Activated CD8-positive, alpha-beta T cell treated with anti-CD3 and anti-CD28 coated beads for 36 hours (primary cell): ENCODE measurements at places on chromosomes 7 and 10.

GRCh38 chr10:121594076-121594475 lies 4.2 kb downstream of the FGFR2 start:
- DNase-seq = no peak

DNA sequence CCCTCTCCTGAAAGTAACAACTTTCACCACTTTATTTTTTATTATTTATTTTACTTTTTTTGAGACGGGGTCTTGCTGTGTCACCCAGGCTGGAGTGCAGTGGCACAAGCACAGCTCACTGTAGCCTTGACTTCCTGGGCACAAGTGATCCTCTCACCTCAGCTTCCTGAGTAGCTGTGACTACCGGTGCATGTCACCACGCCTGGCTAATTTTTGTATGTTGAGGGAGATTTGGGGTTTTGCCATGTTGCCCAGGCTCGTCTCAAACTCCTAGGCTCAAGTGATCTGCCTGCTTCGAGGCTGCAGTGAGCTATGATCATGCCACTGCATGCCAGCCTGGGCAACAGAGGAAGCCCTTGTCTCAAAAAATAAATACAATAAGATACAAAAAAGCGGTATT lies 14.9 kb upstream of the SLIT1 start:
- DNase-seq = no peak

- DNase-seq = no peak
Observed at GRCh38 chr7:122038134-122038533, 105.9 kb downstream of the AASS start.

- no peak for DNase-seq
Observed at GRCh38 chr10:89789188-89789877, 87.9 kb downstream of the KIF20B start.

GRCh38 chr7:22127835-22128527 lies 182.3 kb upstream of the CDCA7L start:
- no peak for DNase-seq

GRCh38 chr7:46484906-46485305 lies 563.8 kb upstream of the IGFBP3 start:
- no peak for DNase-seq

GRCh38 chr10:6082496-6083395 lies 6.1 kb upstream of the RBM17 start:
- DNase-seq = no peak

- DNase-seq = no peak
Observed at GRCh38 chr7:24707988-24708615, 49.2 kb downstream of the GSDME start.

DNA sequence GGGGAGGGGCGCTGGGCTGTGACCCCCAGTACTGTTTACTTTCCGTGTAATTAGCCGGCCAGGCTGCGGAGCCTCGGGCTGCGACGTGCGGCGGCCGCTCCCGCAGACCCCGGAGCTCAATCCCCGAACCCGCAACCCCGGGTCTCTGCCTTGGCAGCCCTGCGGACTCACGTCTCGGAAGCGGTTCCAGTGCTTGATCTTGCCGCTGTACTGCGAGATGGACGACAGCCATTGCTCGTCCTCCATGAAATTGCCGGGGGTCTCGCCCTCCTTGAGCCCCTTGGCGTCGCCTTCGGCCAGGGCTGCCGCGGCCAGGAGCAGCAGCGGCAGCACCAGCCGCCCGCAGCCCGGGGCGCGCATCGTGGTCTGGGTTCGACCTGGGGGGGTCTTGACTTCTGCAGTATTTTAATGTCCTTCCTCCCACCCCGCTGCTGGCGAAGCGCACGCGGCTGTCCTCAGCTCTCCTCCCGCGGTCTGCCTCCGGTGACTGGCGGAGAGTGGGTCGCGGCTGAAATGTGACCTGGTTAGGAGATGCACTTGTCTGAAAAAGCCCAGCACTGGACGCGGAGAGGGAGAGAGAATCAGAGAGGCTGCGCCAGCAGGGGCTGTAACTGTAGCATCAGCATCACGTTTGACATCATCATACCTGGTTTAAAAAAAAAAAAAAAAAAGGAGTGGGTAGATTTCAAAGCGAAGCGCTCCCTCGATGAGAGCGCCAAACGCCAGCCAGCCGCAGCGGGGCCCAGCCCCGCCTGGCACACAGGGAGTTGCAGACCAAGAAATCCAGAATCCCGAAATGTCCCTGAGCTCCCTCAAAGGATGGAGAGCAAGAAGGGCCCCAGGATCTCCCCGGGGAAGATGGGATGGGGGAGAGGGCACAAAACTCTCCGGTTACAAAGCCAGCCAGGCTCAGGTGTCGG lies at the start of gene SPOCK2:
TSS of gene SPOCK2 (minus strand) at position 583 of the 920 bp plus-strand sequence. CDS start at position 360, 223 bp downstream.
- DNase-seq = peak; percentile 80

- DNase-seq = no peak
Observed at GRCh38 chr10:50381642-50382041, 130.3 kb upstream of the ASAH2 start.

DNA sequence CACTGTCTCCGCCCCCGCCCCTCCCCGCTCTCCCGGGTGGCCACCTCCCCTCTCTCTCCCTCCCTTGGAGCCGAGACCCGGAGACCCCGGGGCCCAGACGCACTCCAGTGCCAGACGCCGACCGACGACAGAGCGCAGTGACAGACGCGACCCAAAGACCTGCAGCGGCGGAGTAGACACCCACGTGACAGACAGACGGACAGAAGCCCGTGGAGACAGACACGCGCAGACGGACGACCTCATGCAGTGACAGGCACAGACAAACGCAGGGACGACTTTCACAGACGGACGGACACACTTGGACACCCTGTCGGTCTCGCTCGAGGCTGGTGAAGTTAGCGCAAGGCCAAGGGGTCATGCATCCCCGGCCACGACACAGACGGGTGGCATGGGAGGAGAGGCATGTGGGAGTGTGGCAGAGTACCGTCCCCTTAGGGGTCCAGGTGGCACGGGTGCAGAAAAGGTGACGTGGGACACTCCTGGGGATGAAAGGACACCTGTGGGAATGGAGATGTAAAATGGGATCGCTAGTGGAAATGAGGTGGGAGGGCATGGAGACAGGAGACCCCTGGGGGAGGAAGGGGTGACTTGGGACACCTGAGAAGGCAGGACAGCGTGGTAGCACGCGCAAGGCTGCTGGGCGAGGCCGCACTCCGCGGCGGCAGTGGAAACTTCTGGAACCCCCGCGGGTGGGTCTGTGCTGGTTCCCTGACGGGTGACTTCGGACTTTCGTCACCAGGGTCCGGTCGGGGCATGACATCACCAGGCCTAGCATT lies 456 bp upstream of the ACHE start:
- peak; percentile 46 for DNase-seq

GRCh38 chr10:30048768-30049517 lies 10.4 kb downstream of the JCAD start:
- peak; percentile 14 for DNase-seq

- DNase-seq = no peak
Observed at GRCh38 chr7:103048833-103049232, 25.8 kb downstream of the FBXL13 start.

DNA sequence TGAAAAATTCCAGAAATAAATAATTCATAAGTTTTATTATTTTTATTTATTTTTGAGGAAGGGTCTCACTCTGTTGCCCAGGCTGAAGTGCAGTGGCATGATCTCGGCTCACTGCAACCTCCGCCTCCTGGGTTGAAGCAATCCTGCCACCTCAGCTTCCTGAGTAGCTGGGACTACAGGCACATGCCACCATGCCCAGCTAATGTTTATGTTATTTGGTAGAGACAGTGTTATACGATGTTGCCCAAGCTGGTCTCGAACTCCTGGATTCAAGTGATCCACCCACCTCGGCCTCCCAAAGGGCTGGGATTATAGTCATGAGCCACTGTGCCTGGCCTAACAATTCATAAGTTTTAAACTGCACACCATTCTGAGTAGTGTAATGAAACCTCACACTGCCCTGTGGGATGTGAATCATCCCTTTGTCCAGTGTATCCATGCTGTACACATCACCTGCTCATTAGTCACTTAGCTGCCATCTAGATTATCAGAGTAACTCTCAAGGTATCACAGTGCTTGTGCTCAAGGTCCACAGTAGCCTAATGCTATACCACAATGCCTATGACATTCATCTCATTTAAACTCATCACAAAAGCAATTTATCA lies 17.9 kb downstream of the RTKN2 start:
- DNase-seq = no peak

DNA sequence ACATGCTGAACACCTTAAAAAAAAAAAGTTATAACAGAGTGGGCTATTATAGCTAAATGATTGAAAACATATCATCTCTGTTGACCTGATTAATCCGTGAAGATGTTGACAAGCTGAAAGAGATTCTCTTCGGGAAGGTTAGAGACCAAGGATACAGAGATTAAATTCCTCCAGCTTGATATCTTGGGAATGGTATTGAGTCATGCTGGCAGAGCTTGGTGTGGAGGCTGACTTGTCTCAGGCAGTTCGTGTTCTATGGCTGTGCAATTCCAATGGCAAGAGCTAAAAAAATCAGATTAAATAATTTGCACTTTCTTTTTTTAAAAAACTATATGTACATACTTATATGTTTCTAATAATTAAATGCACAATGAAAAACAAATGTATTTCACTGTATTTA lies 24.9 kb upstream of the CACNA2D1 start:
- DNase-seq = no peak

- DNase-seq = no peak
Observed at GRCh38 chr7:15669443-15670090, 16.9 kb downstream of the MEOX2 start.

GRCh38 chr10:121062115-121062514 lies 211.0 kb downstream of the WDR11 start:
- no peak for DNase-seq

DNA sequence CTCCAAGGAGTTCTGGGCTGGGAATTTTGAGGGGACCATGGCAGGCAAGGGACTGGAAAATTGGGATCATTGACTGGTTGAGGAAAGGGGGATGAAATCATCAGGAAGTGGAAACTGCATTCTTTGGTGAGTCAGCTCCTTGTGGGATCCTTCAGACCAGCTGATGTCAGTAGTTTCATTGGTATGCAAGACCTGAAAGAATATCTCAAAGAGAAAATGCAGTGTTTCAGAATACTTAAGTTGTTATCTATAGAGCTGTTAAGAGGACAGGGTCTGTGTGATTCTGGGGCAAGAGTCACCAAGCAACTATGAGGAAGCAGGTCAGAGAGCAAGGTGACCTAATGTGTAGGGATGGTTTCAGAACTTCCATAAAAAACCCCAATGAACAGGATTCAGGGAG lies 595.9 kb upstream of the AUTS2 start:
- DNase-seq = no peak

DNA sequence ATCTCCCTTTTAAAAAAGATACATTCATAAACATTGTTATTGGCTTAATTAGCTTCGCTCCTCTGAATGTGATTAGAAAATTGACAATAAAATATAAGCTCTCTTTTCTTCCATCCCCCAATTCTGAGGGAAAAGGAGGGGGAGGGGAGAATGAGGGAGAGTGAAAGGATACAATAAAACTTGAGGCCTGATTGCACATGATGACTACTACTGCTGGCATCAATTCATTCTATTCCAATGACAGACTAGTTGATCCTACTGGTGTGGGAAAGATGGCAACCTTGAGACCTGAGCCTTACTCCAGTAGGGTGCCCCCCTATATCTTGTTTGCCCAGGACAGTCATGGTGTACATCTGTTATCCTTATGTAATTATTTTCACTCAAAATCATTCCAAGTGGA lies 4.5 kb upstream of the IQUB start:
- no peak for DNase-seq

DNA sequence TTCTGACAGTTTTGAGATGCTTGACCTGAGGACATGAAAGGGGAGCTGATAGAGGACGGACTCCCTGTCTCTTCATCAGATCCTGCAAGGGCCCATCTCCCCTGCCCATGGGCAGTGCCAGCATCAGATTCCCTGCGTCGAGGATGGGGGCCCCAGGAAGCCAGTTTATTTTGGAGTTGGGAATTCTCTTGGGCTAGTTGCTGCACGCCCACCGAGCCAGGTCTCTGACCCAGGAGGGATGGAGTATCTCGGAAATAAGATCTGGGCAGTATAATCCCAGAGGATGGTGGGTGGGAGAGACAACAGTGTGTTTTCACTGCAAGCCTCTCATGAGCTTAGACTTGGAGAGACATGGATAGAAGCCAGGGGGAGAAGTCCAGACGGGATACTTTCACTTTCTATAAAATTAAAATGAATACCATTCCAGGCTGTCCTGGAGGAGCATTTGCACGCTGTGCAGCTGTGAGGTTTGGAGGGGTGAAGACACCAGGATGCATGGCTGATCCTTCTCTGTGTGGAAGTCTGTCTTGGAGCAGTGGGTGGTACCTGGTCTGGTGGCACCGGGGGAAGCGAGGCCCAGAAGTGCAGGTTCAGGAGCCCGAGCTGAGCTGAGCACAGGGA lies 25.8 kb downstream of the DOCK1 start:
- DNase-seq = no peak

DNA sequence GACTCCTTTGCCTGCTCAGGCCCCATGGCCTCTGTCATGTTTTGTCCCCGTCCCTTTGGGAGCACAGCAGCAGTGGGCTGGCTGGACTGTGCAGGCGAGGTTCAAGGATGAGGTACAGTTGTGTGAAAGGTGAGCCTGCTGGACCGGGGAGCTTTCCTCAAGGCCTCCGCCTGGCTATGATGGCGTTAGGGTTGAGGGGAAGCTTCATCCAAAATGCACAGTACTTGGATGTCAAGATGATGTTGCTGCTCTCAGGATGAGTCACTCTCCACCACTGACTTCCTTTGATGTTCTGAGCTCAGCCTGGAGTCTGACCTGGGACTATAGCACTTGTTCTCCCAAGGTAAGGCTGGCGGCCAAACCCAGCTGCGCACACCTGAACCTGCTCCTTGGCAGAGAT lies 152.7 kb upstream of the SHH start:
- DNase-seq = peak; percentile 60

GRCh38 chr10:123380491-123381085 lies 226.4 kb downstream of the BUB3 start:
- no peak for DNase-seq

DNA sequence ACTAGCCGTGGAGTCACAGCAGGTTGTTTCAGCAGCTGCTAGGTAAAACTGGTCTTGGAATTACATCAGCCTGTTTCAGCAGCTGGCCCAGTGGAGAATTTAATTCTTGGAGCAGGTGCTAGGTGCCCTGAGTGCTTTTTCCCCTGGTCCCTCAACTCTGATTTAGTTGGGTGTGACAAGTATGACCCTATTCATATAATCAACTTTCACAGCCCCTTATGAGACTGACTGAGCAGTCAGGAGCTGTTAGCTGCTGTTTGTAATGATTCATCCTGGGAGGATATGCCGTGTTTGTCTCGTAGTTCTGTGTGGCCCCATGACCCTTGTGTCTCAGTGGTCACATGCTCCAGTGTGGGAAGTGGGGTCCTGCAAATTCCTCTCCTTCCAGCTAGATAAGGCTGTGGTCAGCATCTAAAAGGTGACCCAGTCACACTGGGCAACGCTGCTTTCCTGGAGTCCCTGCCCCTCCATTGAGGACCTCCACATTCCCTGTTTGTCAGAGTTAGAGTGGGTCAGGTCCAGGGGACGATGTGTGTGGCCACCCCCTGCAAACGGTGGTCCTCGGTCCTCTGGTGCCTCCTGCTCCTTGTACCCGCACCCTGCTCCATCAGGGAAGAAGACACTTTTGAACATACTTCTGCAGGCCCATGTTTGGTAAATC lies 28.3 kb downstream of the TBATA start:
- no peak for DNase-seq

GRCh38 chr10:74991435-74991834 lies 120.0 kb upstream of the SAMD8 start:
- DNase-seq = peak; percentile 19

- DNase-seq = no peak
Observed at GRCh38 chr7:44665531-44666213, 59.2 kb downstream of the OGDH start.

GRCh38 chr7:98910427-98910826 lies 32.1 kb downstream of the TRRAP start:
- DNase-seq = no peak

GRCh38 chr10:128298587-128298986 lies 172.4 kb upstream of the MKI67 start:
- no peak for DNase-seq

- peak; percentile 32 for DNase-seq
Observed at GRCh38 chr7:39623732-39624441, 515 bp downstream of the RALA start.
